ENCODE measurements at places on chromosomes 12 and 14. TPM values are rescaled to one million over a fixed set of nuclear protein-coding genes. Genes with fewer than 3 reads are reported as not detected.

PIWIL1 gene
- not detected for total RNA-seq

GRCh38 chr12:43143278-43143677 is 408.7 kb downstream of the ADAMTS20 start:
- no peaks in the 10 kb centered on the region for H3K36me3 ChIP-seq
- no peaks in the 10 kb centered on the region for H3K4me1 ChIP-seq

GRCh38 chr14:85010186-85010585 is 519.8 kb upstream of the FLRT2 start:
- H3K36me3 ChIP-seq: no peaks in the 10 kb centered on the region
- H3K27ac ChIP-seq: no peak overlapping the region
- H3K4me3 ChIP-seq: no peak overlapping the region
- H3K4me1 ChIP-seq: no peaks in the 10 kb centered on the region
- H3K27me3 ChIP-seq: no peaks in the 10 kb centered on the region
- DNase-seq: no peak

DNA sequence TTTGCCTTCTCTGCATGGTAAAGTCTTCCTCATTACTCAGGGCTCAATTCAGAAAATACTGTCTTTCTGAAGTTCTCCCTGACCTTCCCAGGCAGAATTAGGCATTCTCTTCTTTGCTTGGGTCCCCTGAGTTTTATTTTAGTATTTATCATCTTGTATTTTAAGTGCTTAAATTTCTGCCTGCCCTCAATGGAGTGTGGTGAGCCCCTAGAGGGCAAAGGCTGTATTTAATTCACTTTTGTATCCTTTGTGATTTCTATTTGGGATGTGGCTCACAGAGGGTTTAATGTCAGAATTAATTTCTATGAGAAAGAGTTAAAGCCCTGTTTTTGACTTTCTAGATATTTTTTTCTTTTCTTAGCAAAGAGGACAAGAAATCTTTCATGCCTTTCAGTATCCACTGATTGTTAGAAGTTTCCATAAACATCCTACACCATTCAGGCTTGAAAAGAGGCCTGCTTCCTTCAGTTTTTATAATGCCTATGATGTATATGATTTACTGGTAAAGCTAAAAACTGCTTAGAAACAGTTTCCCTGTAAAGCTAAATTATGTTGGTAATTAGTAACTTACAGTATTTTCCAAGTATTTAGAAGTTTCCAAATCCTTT is 55.6 kb upstream of the PTPRB start:
- H3K27ac ChIP-seq: no peak overlapping the region
- H3K36me3 ChIP-seq: no peaks in the 10 kb centered on the region
- H3K27me3 ChIP-seq: no peaks in the 10 kb centered on the region
- H3K4me3 ChIP-seq: no peak overlapping the region

- no peak overlapping the region for H3K4me3 ChIP-seq
- no peaks in the 10 kb centered on the region for H3K27me3 ChIP-seq
- no peak for DNase-seq
- no peak overlapping the region for H3K27ac ChIP-seq
- H3K36me3 ChIP-seq: no peaks in the 10 kb centered on the region
Measured at GRCh38 chr12:106519607-106520021, 63.2 kb upstream of the RFX4 start.

DNA sequence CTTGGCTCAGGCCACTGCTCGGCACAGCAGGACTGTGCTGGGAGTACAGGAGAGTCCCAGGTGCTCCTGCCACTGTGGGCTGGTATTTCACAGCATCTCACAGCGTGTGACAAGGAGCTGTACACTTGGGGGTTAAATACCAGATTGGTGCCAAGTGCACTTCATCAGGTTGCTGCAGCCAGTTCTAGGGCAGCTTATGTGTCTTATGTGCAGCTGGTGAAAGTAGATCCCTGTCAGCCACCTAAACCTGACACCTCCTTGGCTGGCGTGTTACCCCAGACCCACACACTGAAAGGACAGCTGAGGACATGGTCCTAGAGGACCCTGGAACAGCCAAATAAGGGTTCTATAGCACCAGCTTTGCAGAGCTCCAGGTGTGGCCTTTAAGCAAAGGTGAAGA is 18.9 kb downstream of the PLEKHH1 start:
- no peaks in the 10 kb centered on the region for H3K36me3 ChIP-seq
- no peaks in the 10 kb centered on the region for H3K27me3 ChIP-seq
- H3K4me3 ChIP-seq: no peak overlapping the region
- no peak for DNase-seq
- H3K27ac ChIP-seq: no peak overlapping the region

GRCh38 chr14:92484132-92484823 is 29.3 kb upstream of the RIN3 start:
- no peaks in the 10 kb centered on the region for H3K4me1 ChIP-seq
- H3K27ac ChIP-seq: no peak overlapping the region
- no peaks in the 10 kb centered on the region for H3K36me3 ChIP-seq
- no peak for DNase-seq
- H3K4me3 ChIP-seq: no peak overlapping the region

GRCh38 chr14:97554597-97554996 is 757.4 kb downstream of the VRK1 start:
- H3K4me1 ChIP-seq: no peaks in the 10 kb centered on the region
- no peak for DNase-seq
- H3K27me3 ChIP-seq: no peaks in the 10 kb centered on the region
- no peaks in the 10 kb centered on the region for H3K36me3 ChIP-seq

DNA sequence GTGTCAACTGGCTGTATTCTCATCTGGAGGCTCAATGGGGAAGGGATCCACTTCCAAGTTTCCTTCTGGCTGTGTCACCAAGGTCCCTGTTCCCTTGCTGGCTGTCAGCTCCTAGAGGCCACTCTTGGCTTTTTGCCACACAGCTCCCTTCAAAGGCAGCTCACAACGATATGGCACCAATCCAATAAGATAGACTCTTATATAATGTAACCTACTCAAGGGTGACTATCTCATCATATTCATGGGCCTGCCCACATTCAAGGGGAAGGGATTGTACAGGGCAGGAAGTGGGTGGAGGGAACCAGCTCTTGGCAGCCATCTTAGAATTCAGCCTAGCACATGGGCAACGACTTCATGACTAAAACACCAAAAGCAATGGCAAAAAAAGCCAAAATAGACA is 98.7 kb upstream of the PLXNC1 start:
- no peaks in the 10 kb centered on the region for H3K27me3 ChIP-seq
- H3K36me3 ChIP-seq: no peaks in the 10 kb centered on the region
- H3K27ac ChIP-seq: no peak overlapping the region
- H3K4me3 ChIP-seq: no peak overlapping the region
- DNase-seq: no peak

DNA sequence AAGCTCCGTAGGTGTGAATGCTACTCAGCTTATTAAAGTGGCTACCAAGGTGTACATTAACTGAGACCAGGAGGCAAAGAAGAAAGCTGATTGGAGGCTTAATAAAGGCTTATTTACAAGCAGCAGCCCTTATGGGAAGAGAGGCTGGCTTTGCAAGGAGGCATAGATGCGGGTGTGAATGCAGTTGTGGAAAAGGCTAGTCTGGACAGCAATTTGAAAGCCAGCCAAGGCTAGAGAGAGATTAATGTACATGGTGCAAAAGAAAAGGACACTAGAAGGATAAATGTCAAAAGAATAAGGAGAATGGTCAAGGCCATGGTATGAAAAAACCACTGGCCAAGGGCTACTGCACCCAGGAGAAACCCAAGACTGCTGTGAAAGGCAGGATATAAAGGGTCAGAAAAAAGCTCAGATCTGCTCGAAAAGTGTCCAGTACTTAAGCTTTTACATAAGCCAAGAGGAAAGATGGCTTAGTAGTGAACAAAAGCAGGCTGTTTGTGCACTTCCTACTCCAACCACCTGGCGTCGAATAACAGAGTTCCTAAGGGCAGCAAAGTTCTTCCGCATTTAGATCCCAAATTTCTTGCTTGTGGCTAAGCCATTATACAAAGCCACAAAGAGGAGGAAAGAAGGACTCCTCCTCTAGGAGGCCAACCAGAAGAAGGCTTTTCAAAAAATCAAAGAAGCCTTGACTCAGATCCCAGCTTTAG is 24.0 kb downstream of the KLRK1 start:
- H3K27ac ChIP-seq: peak overlapping the region; percentile 94
- DNase-seq: no peak
- no peaks in the 10 kb centered on the region for H3K27me3 ChIP-seq
- H3K4me1 ChIP-seq: peaks cover 21% of the 10 kb centered on the region
- peak overlapping the region; percentile 50 for H3K4me3 ChIP-seq
- H3K36me3 ChIP-seq: no peaks in the 10 kb centered on the region

DNA sequence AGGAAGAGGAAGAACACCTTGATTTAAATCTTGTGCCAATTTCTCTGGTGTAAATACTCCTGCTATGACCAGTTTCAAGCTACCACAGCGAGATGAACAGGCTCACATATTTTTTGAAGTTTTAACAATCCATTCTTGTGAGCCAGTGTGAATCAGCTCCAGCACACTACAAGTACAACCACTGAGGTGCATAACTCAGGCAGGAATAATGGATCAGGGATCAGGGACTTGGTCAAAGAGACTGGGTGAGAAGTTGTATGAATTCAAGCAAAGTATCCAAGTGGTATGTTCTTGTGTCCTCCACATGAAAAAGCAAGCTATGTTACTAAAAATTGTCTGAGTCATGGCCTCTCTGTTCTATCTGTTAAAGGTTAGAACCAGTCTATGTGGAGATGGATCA is 35.2 kb upstream of the KITLG start:
- no peak overlapping the region for H3K27ac ChIP-seq
- H3K4me1 ChIP-seq: no peaks in the 10 kb centered on the region
- DNase-seq: no peak
- H3K27me3 ChIP-seq: no peaks in the 10 kb centered on the region
